Tibial nerve (tissue), 4 donors: ENCODE measurements at places on chromosomes 4 and X.

DNA sequence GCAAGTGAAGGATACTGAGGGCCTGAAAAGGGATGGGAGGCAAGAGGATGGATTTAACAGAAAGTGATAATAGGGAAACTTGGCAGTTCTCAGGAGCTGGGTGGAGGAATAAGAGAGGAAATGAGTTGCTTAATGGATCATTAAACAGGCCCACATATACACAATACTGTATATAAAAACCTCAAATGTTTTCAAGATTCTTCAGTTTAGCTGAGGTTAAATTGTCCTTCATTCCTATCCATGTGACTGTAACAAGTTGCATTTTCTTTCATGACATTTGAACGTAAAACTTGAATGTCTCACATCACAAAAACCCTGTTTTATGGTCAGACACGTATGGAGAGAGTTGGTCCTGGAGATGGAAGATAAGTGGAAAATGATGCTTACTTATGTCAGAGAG, 76.5 kb upstream of the PLAC8 start:
- no peak for DNase-seq

DNA sequence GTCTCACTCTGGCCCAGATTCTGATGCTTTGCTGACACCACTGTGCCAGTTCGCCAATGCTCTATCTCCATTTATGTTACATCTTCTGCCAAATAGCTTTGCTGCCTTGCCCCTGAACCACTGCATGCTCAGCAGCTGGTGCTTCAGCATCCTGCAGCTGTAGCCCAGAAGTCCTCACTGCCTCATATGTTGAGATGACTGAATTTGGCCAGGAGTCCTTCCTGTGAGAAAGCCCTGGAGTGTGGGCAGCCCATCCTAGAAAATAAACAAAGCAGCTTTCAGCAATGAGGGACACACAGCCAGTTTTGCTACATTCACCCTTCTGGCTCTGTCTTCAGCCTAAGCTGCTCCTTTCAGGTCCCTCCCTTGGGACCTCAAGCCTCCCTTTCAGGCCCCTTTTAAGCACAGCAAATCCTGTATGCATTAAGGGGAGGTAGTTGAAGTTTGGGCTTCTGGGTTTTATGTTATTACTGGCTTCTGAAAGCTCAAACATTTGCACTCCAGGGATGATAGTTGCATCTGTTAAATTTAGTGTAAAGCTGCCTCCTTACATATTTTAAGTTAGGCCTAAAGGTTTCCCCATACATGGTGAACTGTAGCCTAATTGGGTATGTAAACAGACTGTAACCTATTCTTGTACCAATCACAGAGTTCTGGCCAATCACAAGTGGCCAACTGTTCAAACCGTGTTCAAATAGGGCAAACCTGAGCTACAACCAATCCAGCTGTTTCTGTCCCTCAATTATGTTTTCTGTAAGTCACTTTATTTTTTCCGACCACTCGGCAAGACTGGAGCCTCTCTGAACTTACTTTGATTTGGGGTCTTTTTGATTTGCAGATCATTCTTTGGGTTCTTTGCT, 2.1 kb upstream of the TMEM165 start:
- DNase-seq: no peak

DNA sequence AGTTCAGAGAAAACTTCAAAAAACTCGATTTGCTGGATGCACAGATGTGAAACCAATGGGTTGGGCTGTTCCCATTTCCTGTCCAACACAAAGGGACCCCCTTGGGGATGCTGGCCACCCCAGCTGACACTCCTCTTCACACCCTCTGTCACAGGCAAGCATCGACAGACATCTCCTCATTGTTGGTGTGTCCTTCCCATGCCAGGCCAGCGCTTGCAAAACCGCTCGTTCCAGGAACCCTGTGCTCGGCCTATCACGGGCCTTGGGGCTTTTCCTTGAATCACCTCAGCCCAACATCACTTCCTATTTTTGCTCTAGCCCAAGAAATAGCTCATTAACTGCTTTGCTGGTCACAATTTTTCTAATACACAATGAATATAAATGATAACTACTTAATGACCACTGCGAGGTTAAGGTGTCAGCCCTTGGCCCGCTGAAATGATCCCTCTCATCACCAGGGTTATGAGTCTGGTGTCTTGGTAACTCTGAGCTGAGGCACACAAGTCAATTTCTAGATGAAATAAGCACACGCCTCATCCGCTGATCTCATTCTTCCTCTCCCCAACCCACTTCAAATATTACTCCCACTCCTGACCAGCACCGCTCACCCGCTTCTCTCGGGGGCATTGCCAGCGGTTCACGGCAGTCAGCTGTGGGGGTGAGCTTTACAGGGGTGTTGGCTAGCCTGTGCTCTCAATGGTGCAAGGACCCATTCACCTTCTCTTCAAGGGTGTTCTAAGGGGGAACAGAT, 32.3 kb downstream of the BCOR start:
- DNase-seq: no peak

GRCh38 chrX:1491851-1492349, 39.2 kb upstream of the ASMTL start:
- no peak for DNase-seq

GRCh38 chrX:115499112-115499805, 61.7 kb upstream of the PLS3 start:
- DNase-seq: no peak

DNA sequence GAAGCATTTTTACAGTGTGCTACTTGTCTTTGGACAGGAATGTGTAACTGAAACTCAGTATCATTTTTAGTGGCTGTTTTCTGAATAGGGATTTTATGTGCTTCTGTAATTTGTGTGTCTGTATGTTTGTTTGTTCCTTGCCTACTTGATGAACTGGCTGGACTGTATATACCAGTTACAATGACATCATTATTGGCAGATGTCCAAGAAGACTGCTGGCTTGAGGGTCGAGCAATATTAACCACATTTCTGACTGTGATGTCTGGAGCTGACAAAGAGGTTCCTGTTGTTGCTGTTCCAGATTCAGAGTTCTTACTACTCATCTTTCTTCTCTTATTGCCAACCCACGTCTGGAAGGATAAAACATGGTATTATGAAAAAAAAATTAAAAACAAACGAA, 33.0 kb downstream of the HDX start:
- no peak for DNase-seq

- DNase-seq: no peak
Observed at GRCh38 chr4:81638698-81639097, 167.0 kb upstream of the RASGEF1B start.

DNA sequence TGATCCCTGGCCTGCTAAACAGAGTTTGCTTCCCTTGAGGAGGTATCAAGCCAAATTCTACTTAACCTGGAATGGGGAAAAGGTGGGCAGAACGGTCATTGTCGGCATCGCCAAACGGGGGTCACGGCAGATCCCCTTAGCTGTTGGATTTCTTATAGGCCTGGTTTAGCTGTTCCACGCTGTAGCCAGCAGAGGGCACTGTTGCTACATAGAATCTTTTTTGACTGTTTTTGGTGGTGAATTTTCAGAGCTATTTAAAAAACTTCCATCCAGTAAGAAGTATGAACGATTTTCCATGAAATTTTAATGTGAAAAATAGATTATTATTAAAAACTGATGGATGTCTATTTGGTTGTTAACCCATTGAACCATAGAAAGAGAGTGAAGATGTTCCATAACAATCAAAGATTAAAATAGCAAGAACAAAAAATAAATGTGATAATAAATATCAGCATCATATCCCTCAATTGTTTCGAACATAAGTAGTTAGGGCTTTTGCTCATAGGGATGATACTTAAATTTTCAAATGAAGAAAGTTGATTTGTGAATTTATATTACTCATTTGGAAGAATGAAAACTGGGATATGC, 56.6 kb downstream of the LINC00632 start:
- peak; percentile 25 for DNase-seq

DNA sequence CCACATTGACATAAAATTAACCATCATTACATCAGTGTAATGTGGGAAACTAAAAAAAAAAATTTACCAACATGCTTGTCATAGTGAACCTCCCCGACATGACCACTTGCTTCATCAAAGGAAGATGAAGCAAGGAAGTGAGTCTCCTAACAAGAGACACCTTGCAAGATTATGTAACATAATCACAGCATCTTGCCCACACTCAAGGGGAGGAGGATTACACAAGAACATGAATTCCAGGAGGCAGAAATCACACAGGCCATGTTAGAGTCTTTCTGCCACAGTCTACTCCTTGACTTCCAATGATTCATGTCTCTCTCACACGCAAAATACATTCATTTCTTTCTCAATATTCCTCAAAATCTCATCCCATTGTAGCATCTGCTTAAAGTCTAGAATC, 93.3 kb downstream of the AKAP4 start:
- no peak for DNase-seq

DNA sequence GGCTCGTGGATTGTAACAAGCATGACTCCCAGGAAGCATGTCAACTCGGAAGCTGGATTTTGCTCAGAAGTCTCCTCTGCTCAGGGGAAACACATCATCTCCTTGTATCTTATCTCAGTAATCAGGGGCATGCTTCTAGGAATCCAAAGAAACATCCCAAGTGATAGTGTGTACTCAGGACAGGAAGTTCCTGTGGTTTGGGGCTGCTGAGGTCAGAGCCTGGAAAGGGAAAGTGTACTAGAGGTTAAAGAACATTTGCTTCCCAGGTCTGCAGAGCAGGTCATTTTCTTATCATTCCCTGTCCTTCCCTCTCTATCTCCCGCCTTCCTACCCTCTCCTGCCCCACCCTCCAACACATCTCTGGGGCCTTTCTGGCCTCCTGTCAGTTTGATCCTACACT, 38.8 kb downstream of the SLC34A2 start:
- DNase-seq: no peak

- DNase-seq: no peak
Observed at GRCh38 chr4:171599628-171600027, 213.6 kb upstream of the GALNTL6 start.

GRCh38 chrX:17377091-17377717, 2.2 kb downstream of the NHS start:
- DNase-seq: peak; percentile 16

- no peak for DNase-seq
Observed at GRCh38 chr4:105758958-105759357, 50.4 kb downstream of the GSTCD start.

GRCh38 chr4:159607809-159608208, 504.9 kb downstream of the RAPGEF2 start:
- no peak for DNase-seq

GRCh38 chrX:68994135-68994890, 165.5 kb downstream of the EFNB1 start:
- no peak for DNase-seq

- DNase-seq: no peak
Observed at GRCh38 chr4:182085051-182085480, 158.1 kb upstream of the TENM3 start.

GRCh38 chrX:154738011-154738738, 12.7 kb downstream of the GAB3 start:
- DNase-seq: no peak

DNA sequence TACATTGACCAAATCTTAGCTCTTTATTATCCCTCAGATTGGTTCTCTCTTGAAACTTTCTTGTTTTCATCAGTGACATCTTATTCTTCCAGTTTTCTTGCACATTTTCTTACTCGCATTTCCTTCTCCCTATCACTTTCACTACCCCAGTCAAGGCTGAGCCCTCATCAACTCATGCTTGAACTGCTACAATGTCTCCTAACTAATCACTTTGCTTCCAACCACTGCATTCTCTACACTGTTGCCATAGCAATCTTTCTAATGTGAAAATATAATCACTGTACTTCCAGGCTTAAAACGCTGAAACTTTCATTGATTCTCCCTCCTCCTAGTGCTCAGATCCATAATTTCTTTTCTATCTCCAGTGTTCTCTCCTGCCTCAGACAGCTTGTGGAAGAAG, 22.2 kb upstream of the LPAR4 start:
- DNase-seq: no peak

- DNase-seq: no peak
Observed at GRCh38 chr4:184674011-184674410, 24.5 kb downstream of the PRIMPOL start.

DNA sequence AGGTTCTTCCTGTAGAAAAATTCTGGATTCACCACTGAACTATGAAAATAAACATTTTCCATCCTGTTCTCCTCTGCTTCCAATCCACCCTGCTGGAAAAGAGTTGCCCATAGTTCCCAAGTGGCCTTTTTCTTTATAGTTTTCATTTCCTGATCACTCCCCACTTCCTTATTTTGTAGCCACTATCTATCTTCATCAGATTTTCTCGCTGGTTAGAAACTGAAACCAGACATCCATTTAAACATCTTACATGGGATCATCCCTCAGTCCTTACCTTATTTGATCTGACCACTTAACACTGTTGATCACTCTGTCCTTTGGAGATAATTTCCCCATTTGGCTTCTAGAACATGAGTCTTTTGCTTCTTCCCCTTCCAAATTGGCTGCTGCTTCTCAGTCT, 42.2 kb upstream of the SCOC start:
- no peak for DNase-seq

DNA sequence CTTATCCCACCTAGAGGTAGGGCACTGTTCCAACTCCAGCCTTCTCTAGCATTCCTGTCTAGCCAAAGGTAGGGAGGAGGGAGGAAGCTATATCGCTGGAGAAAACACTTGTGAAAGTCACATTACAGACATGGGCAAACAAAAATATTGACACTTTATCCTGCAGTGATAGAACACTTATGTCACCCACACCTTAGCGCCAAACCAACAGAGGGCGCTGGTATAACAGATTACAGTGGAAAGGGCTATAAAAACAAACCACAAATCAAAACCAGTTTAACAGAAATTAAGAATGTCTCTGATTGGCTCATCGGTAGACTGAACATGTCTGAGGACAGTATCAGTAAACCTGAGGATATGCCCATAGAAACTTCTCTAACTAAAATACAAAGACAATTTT, 451.3 kb downstream of the TLL1 start:
- DNase-seq: no peak

GRCh38 chr4:6474705-6475457, 2.5 kb upstream of the PPP2R2C start:
- no peak for DNase-seq

- no peak for DNase-seq
Observed at GRCh38 chr4:158036998-158037397, 135.8 kb downstream of the GASK1B start.
